ENCODE measurements at places on chromosomes 2 and 18. TPM values are rescaled to one million over a fixed set of nuclear protein-coding genes. Genes with fewer than 3 reads are reported as not detected.

GPR55 gene
- not detected for polyA plus RNA-seq

NOP58 gene
- 51.7 TPM for polyA plus RNA-seq

CROCC2 gene
- not detected for polyA plus RNA-seq

CCDC102B gene
- polyA plus RNA-seq = 0.10 TPM

DYNAP gene
- polyA plus RNA-seq = not detected

MDH1B gene
- polyA plus RNA-seq = 0.66 TPM

PCARE gene
- polyA plus RNA-seq = 0.05 TPM

GRCh38 chr2:172921532-172922236 lies 154.0 kb upstream of the MAP3K20 start:
- DNase-seq = no peak

- no peak for DNase-seq
Measured at GRCh38 chr2:78718473-78718872, 307.0 kb upstream of the REG3G start.

- no peak for DNase-seq
Measured at GRCh38 chr2:225008179-225008856, 34.0 kb downstream of the DOCK10 start.

- DNase-seq = no peak
Measured at GRCh38 chr2:164697688-164698461, 76.6 kb upstream of the GRB14 start.

DNA sequence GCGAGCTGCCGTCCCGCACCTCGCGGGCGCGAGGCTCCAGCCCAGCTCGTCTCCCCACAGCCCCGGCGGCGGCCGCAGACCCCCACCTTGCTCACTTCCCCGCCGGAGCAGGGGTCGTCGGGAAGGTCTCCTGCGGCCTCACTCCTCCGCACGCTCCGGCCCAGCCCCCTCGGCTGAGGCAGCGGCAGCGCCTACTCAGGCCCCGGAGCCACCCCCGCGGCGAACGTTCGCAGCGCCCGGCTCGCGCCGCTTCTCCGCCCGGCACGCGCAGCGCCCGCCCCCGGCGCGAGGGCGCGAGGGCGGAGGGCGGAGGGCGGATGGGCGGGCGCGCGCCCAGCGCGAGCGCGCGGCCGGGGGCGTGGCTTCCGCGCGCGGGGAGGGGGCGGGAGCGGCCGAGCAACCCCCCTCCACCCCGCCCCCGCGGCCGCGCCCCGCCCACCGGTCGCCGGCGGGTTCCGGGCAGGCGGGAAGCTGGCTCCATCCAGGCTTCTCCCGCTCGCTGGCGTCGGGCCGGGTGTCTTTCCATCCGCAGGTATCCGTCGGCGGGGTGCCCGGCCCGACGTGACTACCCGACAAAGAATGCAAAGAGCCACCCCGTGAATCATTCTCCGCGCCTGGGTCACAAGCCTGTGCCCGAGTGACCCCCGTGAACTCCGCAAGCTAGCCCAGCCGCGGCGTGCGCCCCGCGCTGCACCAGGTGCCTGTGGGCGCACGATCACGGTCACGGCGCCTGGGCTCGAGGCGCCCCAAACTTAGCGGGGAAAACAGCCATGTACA lies at the start of gene DTNB:
Gene DTNB (minus strand): TSS at position 278 of the 777 bp plus-strand sequence. CDS start 20,917 bp downstream, outside the sequence.
- peak; percentile 89 for DNase-seq

GRCh38 chr2:56537756-56538155 lies 354.0 kb downstream of the CCDC85A start:
- no peak for DNase-seq

DNA sequence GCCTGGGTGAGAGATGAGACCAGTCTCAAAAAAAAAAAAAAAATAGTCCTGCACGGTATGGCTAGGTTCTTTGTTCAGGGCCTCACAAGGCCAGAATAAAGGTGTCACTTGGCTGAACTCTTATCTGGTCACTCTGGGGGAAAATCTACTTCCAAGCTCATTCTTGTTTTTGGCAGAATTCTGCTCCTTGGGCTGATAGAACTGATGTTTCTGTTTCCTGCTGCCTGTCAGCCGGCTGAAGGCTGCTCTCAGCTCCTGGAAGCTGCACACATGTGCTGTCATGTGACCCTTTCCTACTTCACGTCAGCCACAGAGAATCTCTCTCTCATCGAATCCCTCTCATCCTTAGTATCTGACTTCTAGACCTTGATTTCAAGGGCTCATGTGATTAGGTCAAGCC lies 10.4 kb downstream of the CSRNP3 start:
- DNase-seq = no peak

DNA sequence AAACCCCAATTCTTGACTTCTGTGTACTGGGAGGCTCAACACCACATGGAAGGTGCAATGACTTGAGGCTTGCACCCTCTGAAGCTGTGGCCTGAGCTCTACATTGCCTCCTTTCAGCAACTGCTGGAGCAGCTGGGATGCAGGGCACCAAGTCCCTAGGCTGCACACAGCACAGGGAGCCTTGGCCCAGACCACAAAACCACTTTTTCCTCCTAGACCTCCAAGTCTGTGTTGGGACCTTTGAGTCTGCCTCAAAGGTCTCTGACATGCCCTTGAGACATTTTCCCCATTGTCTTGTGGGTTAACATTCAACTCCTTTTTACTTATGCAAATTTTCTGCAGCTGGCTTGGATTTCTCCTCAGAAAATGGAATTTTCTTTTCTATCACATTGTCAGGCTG lies 62.6 kb upstream of the KCNE4 start:
- no peak for DNase-seq

DNA sequence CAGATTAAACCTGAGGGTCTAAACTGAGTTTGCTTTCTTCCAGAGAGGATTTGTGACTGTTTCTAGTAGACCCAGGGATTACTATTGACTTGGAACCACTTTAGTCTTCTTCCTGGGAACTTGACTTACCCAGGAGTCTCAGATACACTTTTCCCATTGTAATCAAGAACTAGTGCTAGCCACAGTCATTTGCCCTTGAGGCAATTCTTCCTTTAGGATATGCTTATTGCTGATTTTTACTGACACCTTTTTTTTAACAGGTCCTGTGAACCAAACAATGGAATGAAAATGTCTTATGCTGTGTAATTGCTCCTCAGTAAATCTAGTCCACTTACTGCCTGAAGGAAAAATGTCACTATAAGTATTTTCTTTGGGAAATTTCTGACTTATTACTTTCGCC lies 78.3 kb downstream of the TAF4B start:
- DNase-seq = peak; percentile 5

- peak; percentile 16 for DNase-seq
Measured at GRCh38 chr2:38740851-38741731, 10.1 kb downstream of the SRSF7 start.

GRCh38 chr18:41936471-41937134 lies 18.4 kb upstream of the PIK3C3 start:
- no peak for DNase-seq

- DNase-seq = peak; percentile 87
Measured at GRCh38 chr18:61891271-61891670, 1.5 kb downstream of the RNF152 start.

DNA sequence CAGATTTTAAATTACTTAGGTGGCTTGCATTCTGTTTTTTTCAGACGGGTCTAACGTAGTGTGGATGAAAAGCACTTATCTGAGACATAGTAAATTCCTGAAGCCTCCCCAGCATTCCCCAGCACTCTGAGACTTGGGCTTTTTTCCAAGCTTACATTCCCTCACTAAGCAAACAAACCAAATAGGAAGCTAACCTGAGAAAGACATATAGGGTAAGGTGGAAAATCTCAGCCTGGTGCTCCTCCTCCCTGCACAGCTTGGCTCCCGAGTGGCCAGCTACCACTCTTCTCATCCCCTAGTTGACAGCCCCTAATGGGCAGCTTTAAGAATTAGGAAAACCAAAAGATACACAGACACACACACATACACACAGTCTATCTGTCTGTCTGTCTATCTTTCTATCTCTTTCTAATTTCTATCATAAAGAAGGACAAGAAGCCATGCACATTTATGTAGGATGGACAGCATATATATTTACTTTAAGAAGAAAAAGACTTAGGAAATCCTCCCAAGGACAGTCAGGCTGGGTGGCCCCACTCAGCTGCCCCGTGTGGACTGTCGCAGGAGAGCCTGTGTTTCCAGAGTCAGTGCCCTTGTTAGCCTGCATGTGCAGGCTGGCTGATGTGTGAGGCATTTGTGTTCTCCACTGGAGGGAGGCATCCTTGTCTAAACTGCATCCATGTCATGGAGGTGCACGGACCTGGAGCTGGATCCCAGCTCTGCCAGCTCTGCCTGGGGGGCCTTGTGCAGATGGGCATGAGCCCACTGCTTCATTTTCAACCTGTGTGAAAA lies 8.2 kb downstream of the CNNM3 start:
- DNase-seq = no peak

DNA sequence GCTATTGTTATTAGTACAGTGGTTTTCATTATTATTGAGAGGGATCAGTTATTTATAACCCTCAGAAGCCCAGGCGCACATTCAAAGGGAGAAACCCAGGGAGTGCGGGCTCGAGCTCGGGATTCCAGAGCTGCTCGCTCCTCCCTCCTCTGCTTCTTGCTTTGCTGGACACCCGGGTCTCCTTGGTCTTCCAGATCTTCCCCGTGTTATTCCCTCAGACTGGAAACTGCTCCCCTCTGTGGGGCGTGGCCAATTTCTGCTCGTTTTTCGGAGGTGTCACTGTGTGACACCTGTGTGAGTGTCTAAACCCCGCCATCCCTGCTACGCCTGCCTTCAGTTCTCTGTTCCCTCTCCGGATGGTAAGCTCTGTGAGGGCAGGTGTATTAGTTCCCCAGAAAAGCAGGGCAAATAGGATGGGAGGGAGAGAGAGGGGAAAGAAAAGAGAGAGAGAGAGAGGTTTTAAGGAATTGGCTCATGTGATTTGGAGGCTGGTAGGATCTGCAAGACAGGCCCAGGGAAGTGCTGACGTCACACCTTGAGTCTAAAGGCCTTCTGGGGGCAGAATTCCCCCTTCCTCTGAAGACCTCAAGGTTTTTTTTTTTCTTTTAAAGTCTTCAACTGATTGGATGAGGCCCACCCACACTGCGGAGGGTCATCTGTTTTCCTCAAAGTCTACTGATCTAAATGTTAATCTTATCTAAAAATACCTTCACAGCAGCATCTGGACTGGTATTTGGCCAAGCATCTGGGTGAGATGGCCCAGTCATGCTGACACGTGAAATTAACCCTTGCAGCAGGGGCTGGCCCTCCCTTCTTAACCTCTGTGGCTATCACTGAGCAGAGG lies 457.3 kb upstream of the ID2 start:
- no peak for DNase-seq

DNA sequence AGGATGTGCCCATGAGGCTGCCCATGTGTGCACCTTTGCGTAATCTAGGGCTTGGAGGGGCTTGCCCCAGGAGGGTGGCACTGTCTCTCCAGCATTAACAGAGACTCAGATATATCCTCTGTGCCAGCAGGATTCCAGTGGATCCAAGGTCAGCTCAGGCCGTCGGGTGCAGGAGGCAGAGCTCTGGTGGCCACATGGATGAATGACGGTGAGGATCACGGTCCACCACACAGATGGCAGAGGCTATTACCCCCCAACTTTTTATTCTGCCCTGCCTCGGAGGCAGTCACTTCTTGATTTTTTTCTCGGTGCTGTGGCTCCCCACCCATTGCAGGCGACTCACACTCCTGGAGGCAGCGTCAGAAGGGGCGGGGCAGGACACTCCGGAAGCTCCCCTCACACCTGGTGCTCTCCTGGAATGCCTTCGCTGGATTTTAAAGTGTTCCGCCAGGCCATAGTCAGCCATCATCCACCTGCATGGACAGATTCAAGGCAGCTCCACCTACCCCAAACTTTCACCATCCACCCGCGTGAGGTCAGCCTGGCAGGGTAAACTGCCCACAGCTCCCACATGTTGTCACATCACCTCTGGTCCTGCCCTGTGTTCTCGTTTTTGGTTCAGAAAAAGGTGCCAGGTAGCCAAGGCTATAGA lies 602.9 kb upstream of the RAB6C start:
- no peak for DNase-seq

All from mammary epithelial cell (primary cell).